ENCODE measurements at places on chromosomes 5 and 9.

DNA sequence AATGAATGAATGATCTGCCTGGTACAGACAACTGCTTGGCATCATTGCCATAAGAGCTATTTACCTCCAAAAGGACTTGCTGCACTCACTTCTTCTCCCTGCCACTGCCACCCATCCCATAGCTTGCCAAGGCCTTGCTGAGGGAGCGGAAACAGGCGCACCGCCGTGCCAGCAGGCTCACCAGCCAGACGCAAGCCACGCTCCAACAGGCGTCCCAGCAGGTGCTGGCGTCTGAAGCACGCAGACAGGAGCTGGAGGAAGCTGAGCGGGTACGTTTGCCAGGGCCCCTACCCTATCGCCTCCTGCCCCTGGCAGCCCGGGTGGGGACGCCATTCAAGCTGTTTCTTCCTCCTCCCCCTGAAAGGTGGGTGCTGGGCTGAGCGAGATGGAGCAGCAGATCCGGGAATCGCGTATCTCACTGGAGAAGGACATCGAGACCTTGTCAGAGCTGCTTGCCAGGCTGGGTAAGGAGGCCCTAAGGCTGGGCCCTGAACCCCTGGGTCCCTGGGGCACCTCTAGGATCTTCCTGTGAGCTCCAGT is 8.9 kb upstream of the AIF1L start:
- DNase-seq: no peak

DNA sequence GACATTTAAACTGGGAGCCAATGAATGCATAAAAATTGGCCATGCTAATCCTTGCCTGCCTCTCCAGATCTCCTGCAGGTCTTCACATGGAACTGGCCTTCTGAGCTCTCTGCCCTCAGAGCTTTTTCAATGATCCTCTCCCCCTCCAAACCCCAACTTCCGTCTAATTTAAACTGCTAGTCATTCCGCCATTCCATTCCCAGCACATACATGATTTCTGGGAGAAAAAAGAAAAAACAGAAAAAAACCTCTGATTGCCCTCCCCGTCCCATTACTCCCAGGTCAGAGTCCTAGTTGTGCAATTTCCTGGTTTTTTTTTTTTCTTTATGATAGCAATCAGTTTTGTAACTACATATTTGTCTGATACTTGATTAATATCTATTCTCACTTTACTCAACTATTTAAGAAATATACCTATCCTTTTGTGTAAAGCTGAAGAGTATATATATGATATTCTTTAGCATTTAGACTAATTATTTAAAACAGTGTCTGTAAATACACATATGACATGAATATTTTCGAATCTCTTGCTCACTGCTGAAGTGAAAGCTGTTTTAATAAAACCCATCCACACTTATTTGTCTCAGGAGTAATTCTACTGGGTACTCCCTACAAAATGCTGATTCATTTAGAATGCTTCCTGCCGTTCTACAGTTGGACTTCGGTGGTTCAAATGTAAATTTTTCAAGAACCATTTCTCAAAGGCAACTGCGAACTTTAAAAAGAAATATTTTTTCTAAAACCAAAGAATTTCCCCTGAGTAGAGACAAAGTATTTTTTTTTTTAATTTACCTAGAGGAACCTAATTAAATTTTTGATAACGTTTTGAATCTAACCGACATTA is 1.6 kb downstream of the HINT1 start:
- peak; percentile 57 for DNase-seq

DNA sequence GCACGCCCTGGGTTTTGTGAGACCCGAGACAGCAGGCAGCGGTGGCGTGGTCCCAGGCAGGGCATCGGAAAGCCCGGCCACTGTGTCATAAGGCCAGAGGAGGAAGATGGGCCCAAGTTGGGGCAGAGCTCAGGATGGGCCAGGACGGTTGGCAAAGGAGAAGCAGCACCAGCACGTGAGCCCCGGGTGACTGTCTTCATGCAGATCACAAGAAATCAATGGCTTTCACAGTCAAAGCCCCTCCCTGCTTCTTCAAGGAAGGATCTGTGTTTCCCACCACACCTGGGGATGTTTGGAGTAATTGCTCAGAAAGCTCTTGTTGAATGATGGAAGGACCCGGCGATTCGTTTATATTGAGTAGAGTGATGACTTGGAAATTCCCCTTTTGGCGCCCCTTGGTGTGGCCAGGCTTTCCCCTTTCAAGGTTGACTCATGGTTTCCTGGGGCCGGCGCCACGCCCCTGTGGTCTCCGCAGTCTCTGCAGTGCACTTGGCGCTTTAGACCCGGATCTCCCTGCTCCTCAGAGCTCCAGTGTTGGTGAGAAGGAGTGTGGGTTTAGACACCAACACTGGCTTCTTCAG is 52.1 kb downstream of the IL31RA start:
- peak; percentile 38 for DNase-seq

DNA sequence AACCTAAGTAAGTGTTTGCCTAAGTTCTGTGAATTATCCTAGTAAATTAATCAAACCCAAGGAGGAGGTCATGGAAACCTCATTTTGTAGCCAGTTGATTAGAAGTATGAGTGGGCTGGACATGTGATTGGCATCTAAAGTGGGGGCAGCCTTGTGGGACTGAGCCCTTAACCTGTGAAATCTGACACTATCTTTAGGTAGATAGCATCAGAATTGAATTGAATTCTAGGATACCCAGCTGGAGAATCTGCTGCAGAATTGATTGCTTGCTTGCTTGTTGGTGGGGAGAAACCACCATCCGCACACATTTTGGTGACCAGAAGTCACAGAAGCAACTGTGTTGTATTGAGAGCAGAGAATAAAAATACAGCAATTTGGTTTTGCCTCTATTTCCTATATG is 97.0 kb downstream of the FBXL7 start:
- DNase-seq: no peak

GRCh38 chr5:122120957-122121356 is 8.4 kb upstream of the ZNF474 start:
- DNase-seq: no peak

DNA sequence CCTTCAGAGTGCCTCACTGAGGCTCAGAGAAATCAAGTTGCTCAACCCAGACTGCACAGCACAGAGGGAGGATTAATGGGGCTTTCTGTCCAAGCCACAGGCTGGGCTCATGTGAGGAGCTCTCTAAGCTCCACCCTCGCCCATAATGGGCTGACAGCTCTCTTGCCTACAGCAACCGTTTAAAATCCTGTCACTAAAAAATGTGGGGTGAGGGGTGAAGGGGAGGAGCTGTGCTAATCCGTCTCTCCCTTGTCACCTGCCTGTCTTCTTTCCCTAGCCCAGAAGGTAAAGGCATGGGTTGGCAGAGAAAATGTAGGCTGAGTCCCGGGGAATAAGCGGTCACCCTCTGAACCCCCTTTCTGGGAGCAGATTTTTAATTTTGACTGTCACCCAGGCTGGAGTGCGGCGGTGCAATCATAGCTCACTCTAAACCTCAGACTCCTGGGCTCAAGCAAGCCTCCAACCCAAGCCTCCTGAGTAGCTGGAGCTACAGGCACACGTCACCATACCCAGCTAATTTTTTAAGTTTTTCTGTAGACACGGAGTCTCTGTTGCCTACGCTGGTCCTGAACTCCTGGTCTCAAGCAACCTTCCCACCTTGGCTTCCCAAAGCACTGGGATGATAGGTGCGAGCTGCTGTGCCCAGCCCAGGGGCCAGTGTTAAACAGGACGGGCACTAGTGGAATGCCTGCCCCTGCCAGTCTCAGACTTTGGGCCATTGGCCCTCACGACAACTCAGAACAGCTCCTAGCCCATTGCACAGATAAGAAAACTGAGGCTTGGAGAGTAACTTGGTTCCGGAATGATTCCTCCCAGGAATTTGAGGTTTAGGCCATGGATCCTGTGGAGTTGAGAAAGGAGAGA is 89.5 kb downstream of the LMX1B start:
- DNase-seq: no peak

- DNase-seq: no peak
These were observed 2.0 kb downstream of the TNC start for GRCh38 chr9:115115924-115116323.

GRCh38 chr5:153671653-153672346 is 181.3 kb downstream of the GRIA1 start:
- no peak for DNase-seq

DNA sequence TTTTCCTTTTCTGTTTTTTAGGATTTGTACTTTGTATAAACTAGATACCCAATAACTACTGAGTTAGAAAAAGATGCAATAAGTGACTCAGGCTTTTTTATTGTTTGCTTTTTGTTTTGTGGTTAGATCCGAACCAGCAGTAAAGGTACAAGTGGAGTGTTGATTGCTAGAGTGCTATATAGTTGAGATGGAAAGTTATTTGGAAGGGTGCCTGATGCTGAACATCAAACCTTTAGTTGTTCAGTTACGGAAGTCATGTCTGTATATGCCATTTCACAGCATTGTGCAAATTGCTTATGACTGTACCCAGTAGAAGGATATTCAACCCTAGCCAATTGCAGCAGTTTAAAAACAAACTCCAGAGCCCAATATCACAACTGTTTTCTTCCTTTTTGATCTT is 285.1 kb downstream of the MAT2B start:
- DNase-seq: no peak

GRCh38 chr5:133582971-133583370 is 29.4 kb downstream of the FSTL4 start:
- DNase-seq: no peak

DNA sequence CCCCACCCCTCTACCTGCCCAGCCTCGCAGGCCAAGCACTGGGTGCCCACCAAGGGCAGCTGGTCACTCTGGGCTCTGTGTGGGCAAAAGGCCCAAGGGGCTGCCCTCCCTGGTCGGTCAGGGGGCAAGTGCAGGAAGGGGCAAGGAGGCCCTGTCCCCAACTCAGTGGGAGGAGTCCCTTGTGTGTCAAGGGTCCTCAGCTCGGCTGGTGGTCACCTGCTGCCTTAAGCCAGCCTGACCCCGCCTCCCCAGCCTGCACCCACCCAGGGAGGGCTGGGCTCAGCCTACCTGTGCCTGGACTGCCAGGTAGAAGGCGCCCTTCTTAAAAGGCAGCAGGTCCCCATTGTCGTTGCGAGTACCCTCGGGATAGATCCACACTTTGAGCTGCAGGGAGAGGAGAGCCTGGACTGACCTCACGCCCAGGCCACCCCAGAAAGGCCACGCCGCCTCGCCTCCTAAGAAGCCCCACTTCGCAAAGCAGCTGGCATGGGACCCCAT is 10.9 kb downstream of the AGPAT2 start:
- no peak for DNase-seq

DNA sequence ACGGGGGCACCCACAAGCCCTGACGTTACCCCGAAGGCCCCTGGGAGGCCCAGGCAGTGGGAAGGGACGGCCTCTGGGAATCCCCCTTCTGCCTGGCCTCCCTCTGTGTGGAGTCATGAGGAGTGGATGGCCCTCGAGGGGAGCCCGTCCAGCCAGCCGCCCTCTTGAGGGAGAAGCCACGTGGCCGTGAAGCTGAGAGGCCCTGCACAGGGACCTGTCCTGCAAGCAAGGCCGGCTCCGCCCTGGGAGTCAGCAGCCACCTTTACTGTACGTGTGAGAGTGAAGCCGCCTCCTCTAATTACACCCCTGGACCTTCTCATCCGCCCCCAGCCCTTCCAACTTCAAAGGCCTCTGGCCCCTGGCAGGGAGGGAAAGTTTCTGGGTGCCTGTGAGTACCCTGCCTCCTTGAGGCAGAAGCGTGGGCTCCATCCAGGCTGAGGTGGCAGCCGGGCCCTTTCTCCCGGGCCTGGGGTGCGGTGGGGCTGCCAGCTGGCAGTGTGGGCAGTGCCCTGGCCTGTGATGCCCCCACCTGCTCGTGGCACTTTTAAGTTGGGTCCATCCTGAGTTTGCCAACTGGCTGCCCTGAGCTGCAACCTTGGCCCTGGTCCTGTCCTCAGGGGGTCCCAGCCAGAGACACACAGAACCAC is 55.9 kb upstream of the EGFL7 start:
- DNase-seq: no peak

GRCh38 chr5:90488791-90489190 is 14.1 kb downstream of the POLR3G start:
- DNase-seq: no peak

- no peak for DNase-seq
These were observed 653.6 kb upstream of the ITGA1 start for GRCh38 chr5:52134013-52134650.

- no peak for DNase-seq
These were observed 77.6 kb downstream of the ALDH1A1 start for GRCh38 chr9:72875221-72875620.

DNA sequence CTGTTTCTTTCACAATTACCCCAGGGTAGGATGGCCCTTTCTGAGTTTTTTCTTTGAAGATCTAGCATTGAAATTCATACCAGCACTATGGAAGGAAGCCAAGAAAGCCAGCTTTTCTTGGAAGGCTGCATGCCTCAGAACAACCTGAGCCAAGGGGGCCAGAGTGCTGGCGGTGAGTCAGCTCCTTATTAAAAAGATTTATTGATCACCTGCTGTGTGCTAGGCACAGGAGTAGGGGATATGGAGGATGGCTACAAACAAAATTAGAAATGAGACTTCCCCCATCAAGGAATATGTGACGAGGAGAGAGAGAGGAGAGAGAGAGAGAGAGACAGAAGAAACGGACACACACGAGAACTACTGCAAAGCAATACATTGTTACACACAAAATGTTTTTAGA is 184.6 kb upstream of the PUM3 start:
- DNase-seq: no peak

DNA sequence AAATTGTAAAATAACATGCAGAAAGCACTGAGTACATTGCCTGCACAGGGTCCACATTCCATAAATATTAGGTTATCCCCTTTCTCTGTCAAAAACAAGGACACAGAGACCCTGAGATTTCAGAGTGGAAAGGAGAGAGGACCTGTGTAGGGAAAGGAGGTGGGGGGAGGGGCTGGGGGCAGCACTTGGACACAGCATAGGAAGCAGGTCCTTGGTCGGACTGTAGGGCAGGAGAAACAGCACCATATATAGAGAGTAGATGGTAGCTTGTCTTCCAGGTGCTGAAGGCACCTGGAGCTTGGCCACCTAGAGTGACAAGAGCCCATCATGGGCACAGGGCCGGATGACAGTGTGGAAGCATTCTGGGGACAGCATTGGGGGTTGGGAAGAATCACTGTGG is 2.4 kb downstream of the TPM2 start:
- DNase-seq: no peak

DNA sequence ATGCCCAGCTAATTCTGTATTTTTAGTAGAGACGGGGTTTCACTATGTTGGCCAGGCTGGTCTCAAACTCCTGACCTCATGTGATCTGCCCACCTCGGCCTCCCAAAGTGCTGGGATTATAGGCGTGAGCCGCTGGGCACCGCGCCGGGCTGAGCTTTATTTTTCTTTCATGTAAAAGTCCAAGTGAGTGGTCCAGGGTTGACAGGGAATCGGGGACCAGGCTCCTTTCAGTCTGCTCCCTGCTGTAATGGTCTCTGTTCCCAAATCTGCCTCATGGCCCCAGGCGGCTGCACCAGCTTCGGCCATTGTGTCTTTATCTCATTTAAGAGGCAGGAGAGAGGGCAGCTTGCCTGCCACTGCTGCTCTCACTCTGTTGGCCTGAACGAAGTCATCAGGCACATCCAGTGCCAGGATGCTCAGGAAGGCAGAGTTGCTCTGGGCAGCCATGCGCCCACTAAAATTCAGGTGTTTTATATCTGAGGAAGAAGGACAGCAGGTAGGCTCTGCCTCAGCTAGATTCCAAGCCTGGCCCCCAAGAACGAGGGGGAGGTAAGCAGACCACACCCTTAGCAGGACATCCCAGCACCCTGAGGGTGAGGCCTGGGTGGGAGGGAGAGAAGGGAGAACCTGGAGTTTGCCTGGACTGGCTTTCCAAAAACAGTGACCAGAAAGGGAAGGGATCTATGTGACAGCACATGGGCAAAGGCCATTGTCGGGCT is 1.7 kb upstream of the CCDC183 start:
- DNase-seq: no peak
